ENCODE measurements at places on chromosomes 11 and 22. TPM values are rescaled to one million over a fixed set of nuclear protein-coding genes. Genes with fewer than 3 reads are reported as not detected.

The CD3G gene
- total RNA-seq: not detected

The CCND1 gene
- 180 TPM for total RNA-seq

The C11orf65 gene
- 0.21 TPM for total RNA-seq

The PRMT3 gene
- 39.1 TPM for total RNA-seq

The H19 gene
- 15.4 TPM for total RNA-seq

The HTR3B gene
- total RNA-seq: not detected
